ENCODE measurements at places on chromosomes 2 and 18.

- no peak for DNase-seq
Measured at GRCh38 chr2:200681697-200682096, 95.9 kb downstream of the AOX1 start.

- no peak for DNase-seq
Measured at GRCh38 chr18:9839853-9840252, 45.9 kb upstream of the TXNDC2 start.

DNA sequence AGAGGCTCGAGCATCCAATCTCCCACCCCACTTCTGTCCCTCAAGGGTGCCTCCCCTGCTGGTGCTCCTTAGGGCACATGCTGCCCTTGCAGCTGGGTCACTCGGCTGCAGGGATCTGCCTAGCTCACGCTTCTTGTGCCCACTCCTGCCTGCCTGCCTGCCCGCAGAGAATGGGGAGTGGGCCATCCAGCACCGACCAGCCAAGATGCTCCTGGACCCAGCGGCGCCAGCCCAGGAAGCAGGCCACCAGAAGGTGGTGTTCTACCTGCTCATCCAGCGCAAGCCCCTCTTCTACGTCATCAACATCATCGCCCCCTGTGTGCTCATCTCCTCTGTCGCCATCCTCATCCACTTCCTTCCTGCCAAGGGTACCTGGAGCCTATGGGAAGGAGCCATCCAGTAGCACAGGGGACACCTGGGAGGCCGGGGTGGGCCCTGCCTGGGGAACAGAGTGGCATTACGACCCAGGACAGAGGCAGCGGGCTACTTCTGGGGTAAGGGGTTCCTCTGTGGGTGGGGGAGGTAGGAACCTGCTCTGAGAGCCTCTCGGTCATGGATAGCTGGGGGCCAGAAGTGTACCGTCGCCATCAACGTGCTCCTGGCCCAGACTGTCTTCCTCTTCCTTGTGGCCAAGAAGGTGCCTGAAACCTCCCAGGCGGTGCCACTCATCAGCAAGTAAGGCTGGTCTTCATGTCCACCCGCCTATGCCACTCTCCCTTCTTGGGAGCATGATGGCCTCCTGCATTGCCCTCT, 3.4 kb downstream of the CHRNG start:
- DNase-seq, result no peak

DNA sequence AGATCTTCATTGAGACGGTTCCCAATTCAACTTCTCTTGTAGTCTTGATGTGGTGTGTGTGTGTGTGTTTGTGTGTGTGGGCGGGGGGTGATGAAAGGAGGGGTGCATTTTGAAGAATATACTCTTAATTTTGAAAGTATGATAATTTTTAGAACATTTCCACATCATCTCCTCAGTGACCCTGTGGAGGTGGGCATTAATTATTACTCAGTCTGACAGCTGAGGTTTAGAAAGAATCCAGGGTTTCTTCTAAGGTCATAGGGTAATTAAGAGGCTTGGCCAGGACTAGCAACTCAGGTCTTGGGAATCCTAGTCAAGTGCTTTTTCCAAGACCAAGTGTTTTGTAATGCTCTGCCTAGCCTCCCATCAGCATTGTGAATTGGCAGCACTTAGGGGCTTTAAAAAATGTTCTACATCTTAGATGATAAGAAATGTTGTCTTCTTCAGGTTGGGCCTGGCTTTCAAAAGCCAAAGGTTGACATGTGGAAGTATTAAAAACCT, 100.5 kb downstream of the SPTBN1 start:
- no peak for DNase-seq

DNA sequence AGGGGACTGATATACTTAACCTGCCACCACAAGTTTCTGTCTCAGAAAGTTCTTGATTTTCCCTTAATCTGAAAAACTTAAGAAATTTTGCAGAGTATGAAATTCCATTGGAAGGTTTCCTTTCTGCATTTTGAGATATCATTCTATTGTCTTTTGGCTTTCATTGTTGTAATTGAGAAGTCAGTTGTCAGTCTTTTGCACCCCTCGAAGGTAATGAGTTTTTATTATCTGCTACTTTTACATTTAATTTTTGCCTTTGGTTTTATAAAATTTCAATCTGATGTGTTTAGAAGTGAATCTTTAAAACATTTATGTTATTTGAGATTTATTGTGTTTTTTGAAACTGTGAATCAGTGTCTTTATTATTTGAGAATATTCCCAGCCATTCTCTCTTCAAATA, 4.8 kb upstream of the IL36A start:
- DNase-seq, result no peak

- DNase-seq, result no peak
Measured at GRCh38 chr2:186503827-186504606, 18.0 kb downstream of the ZC3H15 start.

DNA sequence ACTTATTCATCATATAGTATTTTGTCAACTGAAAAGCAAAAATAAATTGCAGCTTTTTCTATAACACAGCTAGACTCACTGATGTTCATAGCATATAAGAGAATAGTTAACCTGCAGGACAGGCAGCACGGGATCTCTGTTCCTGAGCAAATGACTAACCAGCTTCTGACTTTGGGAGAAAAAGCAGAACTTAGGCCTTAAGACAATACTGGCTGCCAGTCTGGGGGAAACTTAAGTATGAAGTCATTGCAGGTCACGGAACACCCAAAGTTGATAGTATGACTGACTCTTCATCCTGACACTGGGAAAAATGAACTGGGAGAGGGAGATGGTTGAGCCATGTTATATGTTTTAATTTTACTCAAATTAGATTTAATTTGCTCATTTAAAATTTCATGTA, 113.0 kb downstream of the DPP4 start:
- DNase-seq, result no peak

DNA sequence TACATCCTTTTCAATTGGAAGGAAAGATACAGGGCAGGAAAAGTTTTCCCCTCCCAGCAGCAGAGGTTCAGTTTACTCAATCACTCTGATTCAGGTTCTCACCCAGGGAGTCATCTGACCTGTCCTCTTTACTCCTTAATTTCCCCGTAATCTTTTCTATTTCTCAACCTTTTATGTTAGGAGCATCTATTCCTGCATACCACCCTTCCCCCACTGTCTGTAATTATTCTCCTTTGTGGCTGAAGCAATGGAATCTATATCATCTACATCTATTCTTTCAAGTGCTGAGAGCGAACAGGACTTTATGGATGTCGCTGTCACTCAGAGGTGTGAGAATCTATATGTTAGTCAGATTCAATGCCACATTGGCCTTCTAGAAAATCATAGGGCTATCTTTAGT, 175.2 kb downstream of the NOL4 start:
- DNase-seq, result no peak

DNA sequence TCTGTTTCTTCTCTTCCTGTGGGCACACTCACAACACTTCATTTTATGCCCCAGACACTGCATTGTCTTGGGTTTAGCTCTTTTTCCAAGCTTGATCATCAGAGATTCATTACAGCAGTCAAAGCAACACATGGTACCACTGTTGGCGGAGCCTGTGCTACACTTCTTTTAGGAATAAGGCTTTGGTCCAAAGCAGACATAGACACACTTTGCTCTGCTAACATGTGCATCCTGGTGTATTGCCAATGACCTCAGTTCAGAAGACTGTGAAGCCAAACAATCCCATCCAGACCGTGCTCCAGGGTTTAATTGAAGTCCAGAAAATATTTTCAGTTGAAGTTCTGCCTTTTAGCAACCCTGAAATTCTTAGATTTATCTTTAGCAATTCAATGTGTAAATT, 354.6 kb upstream of the RAB12 start:
- DNase-seq, result no peak

- DNase-seq, result no peak
Measured at GRCh38 chr2:209579230-209579749, 155.4 kb downstream of the MAP2 start.

DNA sequence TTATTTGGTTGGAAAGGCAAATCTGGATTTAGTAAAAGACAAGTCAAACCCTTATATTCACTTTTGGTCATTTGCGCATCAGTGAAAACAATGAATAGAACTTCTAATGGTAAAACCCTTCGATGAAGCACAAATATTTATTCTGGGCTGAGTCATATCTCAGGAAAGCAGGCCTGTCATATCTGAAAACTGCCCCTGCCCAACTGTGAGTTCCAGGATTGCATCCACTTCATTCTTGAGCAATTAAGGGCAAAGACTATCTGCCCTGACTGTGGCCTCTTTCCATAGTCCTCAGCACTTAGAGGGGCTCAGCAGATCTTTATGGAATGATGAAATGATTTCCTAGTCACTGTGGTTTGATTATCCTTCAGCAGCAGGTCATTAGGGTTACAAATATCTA, 795.2 kb upstream of the ID2 start:
- peak; percentile 1 for DNase-seq

- no peak for DNase-seq
Measured at GRCh38 chr2:226307487-226308322, 491.9 kb downstream of the IRS1 start.

DNA sequence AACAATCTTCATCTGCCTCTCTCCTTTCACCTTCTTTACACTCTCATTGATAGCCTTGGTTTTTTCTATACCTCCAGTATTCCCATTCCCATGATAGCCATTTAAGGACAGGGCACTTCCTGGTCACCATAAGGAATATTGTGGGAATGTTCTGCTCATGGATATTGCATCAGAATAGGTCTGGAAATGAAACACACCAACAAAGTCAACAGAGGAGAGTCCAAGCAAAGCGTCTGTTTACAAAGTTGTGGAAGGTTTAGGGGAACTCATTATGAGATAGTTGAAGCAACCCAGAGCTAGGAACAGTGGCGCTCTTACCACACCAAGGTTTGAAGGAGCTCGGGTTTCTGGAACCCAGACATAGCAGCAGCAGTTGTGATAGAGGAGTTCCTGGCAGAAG, 150.3 kb upstream of the TNP1 start:
- no peak for DNase-seq

DNA sequence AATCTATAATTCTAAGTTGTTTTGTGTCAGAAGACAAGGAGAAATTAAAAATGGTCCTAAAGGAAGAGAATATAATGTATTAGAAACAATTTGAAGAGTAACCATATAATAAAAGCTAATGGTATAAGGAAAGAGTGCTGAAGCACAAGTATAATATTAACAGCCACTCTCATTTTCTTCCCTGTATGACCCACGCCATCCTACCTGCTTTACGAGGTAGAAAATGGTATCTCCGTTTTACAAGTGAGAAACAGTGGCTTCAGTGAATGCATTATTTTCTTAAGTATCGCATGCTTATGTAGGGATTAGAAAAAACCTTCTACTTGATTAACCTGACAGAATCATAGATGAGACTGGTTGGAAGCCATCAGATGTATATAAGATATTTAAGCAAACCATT, 266.2 kb downstream of the CCDC102B start:
- DNase-seq, result no peak

DNA sequence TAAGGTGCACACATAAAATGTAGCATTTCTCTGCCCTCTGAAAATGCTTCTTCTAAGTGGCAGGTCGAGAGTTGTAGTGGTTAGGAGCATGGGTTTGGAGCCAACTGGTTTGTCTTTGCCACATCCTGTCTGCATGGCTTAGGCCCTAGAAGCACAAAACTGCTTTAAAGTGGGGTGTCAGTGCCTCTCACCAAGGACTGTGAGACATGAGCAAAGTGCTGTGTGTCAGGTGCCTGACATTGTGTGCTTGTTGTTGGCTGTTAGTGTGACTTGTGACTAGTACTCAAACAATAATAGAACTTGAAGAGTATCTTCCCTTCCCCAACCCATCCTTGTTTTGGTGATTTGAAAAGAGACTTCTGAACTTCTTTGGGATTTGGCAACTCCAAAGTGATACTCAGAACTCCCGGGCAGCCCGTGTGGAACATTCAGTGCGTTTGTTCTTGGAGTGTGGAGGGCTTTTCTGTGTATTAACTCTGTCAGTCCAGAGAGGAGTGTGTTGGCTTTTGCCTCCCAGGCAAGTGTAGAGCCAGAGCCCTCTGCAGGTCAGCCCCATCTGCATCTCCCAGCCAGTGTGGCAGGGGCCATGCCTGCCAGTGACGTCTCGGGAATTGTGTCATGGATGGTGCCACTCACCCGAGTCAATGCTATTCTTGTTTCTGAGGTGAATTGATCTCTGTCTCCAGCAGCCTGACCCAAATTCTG, 5.0 kb downstream of the MGAT5 start:
- DNase-seq, result no peak

GRCh38 chr2:161681046-161681445, 56.8 kb downstream of the SLC4A10 start:
- DNase-seq, result no peak

DNA sequence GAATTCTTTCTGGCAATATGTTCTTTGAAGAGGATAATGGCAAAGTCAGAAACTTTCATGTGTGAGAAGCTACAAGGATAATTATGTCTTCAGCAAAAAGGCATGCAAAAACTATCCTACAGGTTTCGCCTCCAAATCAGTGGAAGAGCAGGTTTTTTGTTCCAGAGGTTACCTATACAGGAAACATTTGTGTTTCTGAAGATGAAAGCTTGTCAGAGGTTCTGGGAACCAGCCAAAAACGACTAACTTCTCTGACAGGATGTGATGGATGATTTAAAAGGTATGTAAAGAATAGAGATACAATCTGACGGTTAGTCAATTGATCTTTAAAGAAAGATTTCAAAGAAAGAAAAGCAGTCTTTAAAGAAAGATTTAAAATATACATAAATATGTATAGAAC, 37.6 kb downstream of the RND3 start:
- no peak for DNase-seq

- DNase-seq, result no peak
Measured at GRCh38 chr2:10764896-10765295, 43.5 kb downstream of the ATP6V1C2 start.
